Muscle of leg (tissue), 16 donors: ENCODE measurements at places on chromosomes 1 and 21.
A peak's percentile ranks its signal among the peaks of the same experiment; 100 is the strongest.

DNA sequence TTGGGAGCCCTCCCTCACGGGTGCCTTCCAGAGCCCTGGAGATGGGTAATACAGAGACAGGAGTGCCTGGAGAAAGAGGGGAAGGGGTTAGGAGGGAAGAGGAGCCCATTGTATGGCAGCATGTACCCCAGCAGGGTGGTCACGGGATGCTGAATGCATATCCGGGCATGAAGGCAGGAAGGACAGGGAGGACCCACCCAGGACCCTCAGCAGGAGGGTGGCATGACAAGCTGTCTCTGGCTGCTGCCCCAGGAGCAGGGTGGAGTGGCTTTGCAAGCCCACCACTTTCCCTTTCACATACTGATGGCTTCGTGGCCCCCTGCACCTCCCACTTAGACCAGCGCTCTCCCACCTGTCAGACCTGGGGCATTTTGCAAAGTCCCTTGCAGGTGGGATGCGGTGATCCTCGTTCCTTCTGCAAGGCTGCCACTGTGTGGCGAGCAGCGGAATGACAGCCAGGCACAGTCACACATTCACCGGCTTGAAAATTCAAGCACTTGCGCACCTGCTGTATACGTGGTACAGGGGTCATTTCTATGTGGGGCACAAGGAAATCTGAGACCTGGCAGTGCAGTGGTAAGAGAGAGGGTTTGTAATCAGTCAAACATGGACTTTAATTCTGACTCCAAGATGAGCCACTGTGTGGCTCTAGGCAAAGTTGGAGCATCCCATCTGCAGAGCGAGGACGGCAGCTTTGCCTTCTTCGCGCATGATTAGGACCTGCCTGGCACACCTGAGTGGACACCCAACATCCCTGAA, 53.2 kb upstream of the TMEM51 start:
- no peak overlapping the region for H3K27ac ChIP-seq
- peak; percentile 51 for DNase-seq
- H3K4me1 ChIP-seq = no peaks in the 10 kb centered on the region
- no peak overlapping the region for H3K4me3 ChIP-seq
- H3K27me3 ChIP-seq = peaks cover 2% of the 10 kb centered on the region

DNA sequence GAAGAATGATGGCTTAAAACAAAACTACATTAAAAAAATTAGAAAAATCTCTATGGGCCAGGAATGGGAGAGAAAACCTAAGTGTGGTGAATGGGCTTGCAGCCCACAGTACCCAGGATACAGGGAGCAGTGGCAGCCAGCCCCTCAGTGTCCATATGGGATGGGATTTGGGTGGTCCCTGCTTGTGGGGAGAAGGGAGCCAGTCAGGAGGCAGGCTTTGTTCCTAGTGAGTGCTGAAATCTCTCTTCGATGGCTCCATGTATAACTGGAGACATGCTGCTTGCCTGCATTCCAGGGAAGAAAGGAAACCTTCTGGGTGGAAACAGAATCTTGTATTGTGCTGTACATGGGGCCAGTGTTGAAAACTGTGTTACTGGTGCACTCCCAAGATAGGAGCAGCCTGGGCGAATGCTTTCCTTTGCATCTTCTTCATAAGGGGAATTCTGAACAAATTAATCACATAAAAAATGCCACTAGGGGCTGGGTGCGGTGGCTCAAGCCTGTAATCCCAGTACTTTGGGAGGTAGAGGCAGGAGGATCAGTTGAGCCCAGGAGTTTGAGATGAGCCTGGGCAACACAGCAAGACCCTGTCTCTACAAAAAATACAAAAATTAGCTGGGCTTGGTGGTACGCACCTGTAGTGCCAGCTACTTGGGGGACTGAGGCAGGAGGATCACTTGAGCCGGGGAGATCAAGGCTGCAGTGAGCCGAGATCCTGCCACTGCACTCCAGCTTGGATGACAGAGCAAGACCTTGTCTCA, 36.0 kb downstream of the PTPRU start:
- H3K4me3 ChIP-seq = no peak overlapping the region
- DNase-seq = no peak
- peaks cover 2% of the 10 kb centered on the region for H3K27me3 ChIP-seq
- peak overlapping the region; percentile 35 for H3K27ac ChIP-seq
- H3K36me3 ChIP-seq = peaks cover 4% of the 10 kb centered on the region
- H3K4me1 ChIP-seq = peaks cover 31% of the 10 kb centered on the region

GRCh38 chr1:29409616-29410015, 173.3 kb downstream of the PTPRU start:
- H3K36me3 ChIP-seq = no peaks in the 10 kb centered on the region
- H3K4me3 ChIP-seq = no peak overlapping the region
- peaks cover 5% of the 10 kb centered on the region for H3K4me1 ChIP-seq
- DNase-seq = no peak

- peaks cover 11% of the 10 kb centered on the region for H3K4me1 ChIP-seq
- DNase-seq = no peak
- no peak overlapping the region for H3K27ac ChIP-seq
- H3K27me3 ChIP-seq = peaks cover 38% of the 10 kb centered on the region
- H3K36me3 ChIP-seq = no peaks in the 10 kb centered on the region
Measured at GRCh38 chr1:22339237-22339636, 112.4 kb upstream of the ZBTB40 start.

DNA sequence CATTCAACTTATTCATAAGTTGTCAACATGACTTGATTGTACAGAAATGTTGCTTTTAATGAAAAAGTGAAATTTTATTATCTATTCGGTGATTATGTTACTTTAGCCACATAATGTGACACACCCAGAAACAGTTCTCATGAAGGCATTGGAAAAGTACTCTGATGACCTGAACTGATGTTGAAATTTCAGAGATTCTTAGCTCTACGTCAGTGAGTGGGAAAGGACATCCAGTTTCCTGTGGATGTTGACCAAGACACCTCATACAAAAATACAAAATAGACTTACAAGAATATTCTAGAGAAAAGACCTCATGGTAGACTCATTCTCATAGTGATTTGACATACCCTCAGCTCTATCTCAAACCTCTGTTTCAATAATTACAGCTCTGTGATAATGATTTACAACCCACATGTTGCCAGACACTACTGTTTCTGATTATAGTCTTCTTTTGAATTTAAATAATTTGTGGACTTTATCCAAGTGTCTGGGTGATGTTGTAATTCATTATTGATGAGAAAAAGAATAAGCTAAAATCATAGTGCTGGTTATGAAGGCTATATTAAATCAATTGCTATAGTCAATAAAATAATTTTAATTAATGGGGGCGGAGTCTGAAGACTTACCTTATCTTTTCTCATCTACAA, 37.3 kb downstream of the KCNK2 start:
- H3K36me3 ChIP-seq = no peaks in the 10 kb centered on the region
- no peaks in the 10 kb centered on the region for H3K4me1 ChIP-seq
- H3K27ac ChIP-seq = no peak overlapping the region
- peak; percentile 2 for DNase-seq
- no peak overlapping the region for H3K4me3 ChIP-seq

DNA sequence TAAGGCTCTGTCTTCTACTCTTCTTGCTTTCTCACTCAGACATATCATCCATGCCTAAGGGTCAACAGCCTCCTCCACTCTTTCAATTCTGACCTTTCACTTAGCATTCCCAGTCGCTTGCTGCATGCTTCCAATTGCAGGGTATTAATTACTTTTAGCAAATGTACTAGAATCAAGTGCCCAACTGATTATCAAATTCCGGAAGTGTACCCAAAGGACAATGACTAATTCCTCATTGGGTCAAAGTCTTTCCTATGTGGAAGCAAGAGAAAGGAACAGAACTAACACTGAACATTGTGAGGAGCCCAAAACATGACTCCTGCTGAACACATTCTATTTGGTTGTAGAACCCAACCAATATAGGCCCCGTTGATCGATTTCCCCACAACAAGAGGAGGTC, 101.8 kb downstream of the APP start:
- no peak for DNase-seq
- H3K4me1 ChIP-seq = no peaks in the 10 kb centered on the region
- H3K27me3 ChIP-seq = no peaks in the 10 kb centered on the region
- no peak overlapping the region for H3K27ac ChIP-seq
- H3K4me3 ChIP-seq = no peak overlapping the region

DNA sequence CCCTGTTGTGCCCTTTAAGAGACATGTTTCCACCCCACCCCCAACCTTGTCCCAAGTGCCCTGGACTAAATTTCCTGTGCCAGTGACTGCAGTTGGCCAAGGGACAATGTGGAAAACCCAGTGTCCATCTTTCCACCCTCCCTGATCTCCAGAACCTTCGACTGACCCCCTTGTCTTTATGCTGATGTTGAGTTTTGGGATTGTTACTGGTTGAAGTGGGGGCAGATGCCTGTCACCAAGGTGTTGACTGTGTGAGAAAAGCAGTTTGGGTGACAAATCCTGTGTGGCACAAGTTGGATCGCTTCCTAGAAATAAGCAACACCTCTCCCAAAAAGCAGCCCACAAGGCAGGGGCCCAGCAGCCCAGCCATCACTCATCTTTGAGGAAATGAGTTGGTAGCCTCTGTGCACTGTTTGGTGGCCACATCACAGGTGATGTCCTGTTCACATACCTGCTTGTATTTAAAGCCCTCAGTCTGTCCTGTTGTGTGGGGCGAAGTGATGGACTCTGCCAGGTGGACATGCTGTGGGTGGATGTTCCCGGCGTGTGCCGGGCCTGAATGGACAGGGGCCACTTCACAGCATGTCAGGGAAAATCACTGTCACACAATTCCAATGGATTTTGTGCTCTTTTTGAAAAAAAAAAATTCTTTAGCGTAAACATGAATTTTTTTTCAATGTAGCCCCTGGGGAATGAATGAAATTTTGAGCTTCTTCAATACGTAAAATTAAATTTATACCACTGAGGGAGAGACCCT, 6.6 kb upstream of the MIIP start:
- H3K4me1 ChIP-seq = peaks cover 9% of the 10 kb centered on the region
- H3K27ac ChIP-seq = no peak overlapping the region
- H3K27me3 ChIP-seq = no peaks in the 10 kb centered on the region

GRCh38 chr1:224747578-224747977, 131.5 kb downstream of the CNIH3 start:
- DNase-seq = peak; percentile 7
- peaks cover 13% of the 10 kb centered on the region for H3K4me1 ChIP-seq
- peaks cover 2% of the 10 kb centered on the region for H3K27me3 ChIP-seq
- H3K27ac ChIP-seq = no peak overlapping the region

DNA sequence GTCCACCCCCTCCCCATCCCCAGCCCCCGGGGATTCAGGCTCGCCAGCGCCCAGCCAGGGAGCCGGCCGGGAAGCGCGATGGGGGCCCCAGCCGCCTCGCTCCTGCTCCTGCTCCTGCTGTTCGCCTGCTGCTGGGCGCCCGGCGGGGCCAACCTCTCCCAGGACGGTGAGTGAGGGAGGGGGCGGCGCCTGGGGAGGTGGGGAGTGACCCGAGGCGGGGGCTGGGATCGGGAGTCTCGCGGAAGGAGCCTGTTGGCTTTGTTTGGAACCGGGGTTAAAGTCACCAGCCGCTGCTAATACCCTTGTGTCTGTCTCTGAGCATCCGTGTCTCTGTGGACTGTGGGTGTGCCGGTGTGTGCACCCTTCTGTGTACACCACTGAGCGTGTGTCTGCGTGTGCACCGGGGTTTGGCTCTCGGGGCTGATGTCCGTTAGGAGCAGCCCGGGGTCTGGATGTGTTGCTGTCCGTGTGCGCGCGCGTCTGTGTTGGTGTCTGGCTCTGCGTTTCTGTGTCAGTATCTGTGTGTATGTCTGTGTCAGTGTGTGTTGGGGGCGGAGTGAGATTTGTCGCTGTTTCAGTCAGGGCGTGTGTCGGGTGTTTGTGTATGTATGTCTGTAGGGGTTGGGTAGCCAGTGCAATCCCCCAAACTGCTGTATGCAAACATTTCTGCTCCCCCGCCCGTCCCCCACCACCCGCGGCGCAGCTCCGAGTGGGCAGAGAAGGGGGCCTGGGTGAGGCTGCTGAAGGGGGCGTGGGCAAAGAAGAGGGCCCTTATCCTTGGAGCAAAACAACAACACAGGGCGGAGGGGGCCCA, 480 bp downstream of the CADM3 start:
- peaks cover 37% of the 10 kb centered on the region for H3K27me3 ChIP-seq
- peaks cover 8% of the 10 kb centered on the region for H3K4me1 ChIP-seq
- no peak overlapping the region for H3K4me3 ChIP-seq
- no peak overlapping the region for H3K27ac ChIP-seq
- no peak for DNase-seq

DNA sequence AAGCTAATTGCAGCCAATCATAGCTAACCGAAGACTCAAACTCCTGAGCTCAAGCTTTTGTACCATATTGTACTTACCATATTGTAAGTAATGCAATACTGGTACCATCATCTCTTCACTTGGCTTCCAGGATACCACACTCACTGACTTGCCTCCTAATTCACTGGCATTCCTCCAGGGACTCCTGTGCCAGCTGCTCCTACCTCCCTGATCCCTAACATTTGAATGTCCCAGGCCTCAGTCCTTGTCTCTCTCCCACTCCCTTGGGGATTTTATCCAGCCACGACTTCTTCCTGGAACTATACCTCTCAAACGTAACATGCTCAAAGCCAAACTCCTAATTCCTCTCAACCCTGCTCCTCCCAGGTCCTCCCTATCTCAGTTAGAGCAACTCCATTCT, 33.8 kb downstream of the USP48 start:
- peaks cover 36% of the 10 kb centered on the region for H3K36me3 ChIP-seq
- no peak overlapping the region for H3K4me3 ChIP-seq
- peak; percentile 28 for DNase-seq
- H3K27ac ChIP-seq = no peak overlapping the region
- no peaks in the 10 kb centered on the region for H3K27me3 ChIP-seq

GRCh38 chr21:18893406-18893805, 489.8 kb upstream of the TMPRSS15 start:
- no peaks in the 10 kb centered on the region for H3K36me3 ChIP-seq
- H3K4me3 ChIP-seq = no peak overlapping the region
- no peaks in the 10 kb centered on the region for H3K4me1 ChIP-seq
- DNase-seq = no peak
- no peaks in the 10 kb centered on the region for H3K27me3 ChIP-seq

DNA sequence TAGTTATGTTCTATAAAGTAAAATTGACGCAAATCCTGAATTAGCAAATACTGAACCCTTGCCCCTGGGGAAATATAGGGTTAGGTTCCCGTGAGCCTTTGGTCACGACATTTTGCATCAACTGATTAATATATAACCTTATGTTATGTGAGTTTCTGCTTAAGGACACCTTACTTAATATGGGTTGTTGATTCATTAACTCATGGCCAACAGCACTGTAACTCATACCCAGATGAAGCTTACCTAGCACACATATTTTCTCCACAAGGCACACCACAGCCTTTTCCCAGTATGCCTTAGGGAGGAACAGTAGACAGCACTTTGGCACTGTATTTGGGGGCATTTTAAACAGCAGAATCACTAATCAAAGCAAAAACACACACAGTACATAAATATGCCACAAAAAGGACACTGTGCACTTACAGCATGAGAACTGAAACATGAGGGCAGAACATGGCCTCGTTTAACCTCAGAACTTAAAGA, 15.1 kb downstream of the INAVA start:
- H3K4me3 ChIP-seq = no peak overlapping the region
- no peak overlapping the region for H3K27ac ChIP-seq
- H3K4me1 ChIP-seq = peaks cover 3% of the 10 kb centered on the region
- no peaks in the 10 kb centered on the region for H3K27me3 ChIP-seq
- DNase-seq = no peak

GRCh38 chr1:221336126-221336525, 405.8 kb downstream of the DUSP10 start:
- no peaks in the 10 kb centered on the region for H3K27me3 ChIP-seq
- peaks cover 9% of the 10 kb centered on the region for H3K4me1 ChIP-seq
- no peak overlapping the region for H3K27ac ChIP-seq
- DNase-seq = peak; percentile 48
- H3K36me3 ChIP-seq = no peaks in the 10 kb centered on the region

- H3K27me3 ChIP-seq = no peaks in the 10 kb centered on the region
- H3K4me3 ChIP-seq = no peak overlapping the region
- H3K27ac ChIP-seq = no peak overlapping the region
- H3K4me1 ChIP-seq = no peaks in the 10 kb centered on the region
Measured at GRCh38 chr1:75539230-75540116, 71.4 kb downstream of the SLC44A5 start.
